ENCODE measurements at places on chromosomes 12 and 14.

- DNase-seq = peak; percentile 78
Measured at GRCh38 chr12:114668151-114668885, 15.7 kb downstream of the TBX3 start.

GRCh38 chr12:59155448-59155847 is 235.1 kb upstream of the LRIG3 start:
- no peak for DNase-seq

- no peak for DNase-seq
Measured at GRCh38 chr12:28585146-28585545, 394.9 kb downstream of the CCDC91 start.

- no peak for DNase-seq
Measured at GRCh38 chr12:6189028-6189427, 11.2 kb upstream of the CD9 start.

DNA sequence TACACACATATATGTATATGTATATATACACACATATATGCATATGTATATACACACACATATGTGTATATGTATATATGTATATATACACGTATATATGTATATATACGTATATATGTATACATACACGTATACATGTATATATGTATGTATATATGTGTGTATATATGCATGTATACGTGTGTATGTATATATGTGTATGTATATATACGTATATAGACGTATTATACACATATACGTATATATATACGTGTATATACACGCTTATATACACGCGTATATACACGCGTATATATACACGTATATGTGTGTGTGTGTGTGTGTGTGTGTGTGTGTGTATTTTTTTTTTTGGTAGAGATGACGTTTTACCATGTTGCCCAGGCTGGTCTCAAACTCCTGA is 32.9 kb upstream of the ZNF740 start:
- no peak for DNase-seq

GRCh38 chr14:87863047-87863446 is 129.9 kb downstream of the GALC start:
- no peak for DNase-seq
